ENCODE measurements at places on chromosomes 1 and 21.

GRCh38 chr1:193070942-193071341 is 11.5 kb downstream of the RO60 start:
- no peak for DNase-seq

DNA sequence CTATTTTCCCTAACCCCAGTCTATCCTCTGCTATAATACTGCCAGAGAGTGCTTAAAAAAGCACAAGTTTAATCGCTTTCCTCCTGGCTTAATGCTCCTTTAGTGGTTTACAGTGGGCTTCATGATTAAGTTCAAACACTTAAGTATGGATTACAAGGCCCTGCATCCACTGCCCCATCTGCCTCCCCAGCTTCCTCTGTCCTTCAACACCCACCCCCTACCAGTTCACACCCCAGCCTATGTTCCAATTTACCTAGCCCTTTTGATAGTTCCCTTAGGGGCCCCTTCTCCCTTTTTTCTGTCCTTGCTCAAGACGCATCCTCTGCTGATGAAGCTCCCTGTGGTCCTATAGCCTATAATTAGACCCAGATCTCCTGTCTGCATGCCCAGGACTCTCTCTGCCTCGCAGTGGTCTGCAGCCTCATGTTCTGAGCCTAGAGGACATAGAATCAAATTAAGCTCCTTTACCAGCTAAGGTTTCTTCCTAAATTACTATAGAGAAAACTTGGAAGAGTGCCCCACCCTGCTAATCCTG is 212.5 kb downstream of the FGGY start:
- no peak for DNase-seq

GRCh38 chr1:209772126-209772525 is 12.2 kb downstream of the C1orf74 start:
- no peak for DNase-seq

DNA sequence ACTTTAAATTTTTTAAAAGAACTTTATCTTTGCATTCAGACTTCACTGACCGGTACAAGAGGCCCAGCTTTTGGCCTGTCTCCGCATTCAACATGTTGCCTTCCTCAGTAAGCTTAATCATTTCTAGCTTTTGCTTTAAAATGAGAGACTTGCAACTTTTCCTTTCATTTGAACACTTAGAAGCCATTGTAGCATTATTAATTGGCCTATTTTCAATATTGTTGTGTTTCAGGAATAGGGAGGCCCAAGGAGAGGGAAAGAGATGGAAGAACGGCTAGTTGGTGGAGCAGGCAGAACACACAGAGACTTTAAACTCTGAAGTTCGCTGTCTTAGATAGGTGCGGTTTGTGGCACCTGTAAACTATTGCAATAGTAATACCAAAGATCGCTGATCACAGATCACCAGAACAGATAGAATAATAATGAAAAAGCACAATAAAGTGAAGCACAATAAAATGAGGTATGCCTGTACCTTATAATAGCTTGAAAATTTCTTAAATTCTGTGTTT is 31.4 kb downstream of the RABGAP1L start:
- no peak for DNase-seq

GRCh38 chr1:155946633-155947219 is 5.3 kb downstream of the RXFP4 start:
- no peak for DNase-seq

- DNase-seq = no peak
Measured at GRCh38 chr21:44540741-44541288, 820 bp upstream of the KRTAP10-1 start.

- DNase-seq = peak; percentile 31
Measured at GRCh38 chr1:42957880-42958487, 684 bp downstream of the SLC2A1 start.
